Eye (tissue), 1 donor: ENCODE measurements at places on chromosomes 13 and 19.

DNA sequence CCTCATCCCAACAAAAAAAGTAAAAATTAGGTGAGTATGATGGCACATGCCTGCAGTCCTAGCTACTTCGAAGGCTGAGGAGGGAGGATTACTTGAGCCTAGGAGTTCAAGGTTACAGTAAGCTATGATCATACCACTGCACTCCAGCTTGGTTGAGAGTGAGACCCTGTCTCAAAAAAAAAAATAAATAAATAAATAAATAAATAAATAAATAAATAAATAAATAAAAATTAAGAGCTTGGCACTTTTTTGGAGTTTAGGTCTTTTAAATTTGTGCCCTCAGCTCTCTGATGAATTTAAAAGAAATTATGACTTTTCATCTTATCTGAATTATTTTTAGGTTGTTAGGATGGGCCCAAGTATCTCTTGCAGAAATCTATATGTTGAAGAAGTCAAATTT, 8.9 kb downstream of the ZNF420 start:
- no peak for DNase-seq

GRCh38 chr19:43747557-43748204, 7.1 kb downstream of the SMG9 start:
- no peak for DNase-seq

- DNase-seq, result no peak
Measured at GRCh38 chr19:10111405-10111811, at the start of gene P2RY11. TSS of gene P2RY11 (plus strand) at chr19:10111693. CDS start at chr19:10111722, 29 bp downstream.

DNA sequence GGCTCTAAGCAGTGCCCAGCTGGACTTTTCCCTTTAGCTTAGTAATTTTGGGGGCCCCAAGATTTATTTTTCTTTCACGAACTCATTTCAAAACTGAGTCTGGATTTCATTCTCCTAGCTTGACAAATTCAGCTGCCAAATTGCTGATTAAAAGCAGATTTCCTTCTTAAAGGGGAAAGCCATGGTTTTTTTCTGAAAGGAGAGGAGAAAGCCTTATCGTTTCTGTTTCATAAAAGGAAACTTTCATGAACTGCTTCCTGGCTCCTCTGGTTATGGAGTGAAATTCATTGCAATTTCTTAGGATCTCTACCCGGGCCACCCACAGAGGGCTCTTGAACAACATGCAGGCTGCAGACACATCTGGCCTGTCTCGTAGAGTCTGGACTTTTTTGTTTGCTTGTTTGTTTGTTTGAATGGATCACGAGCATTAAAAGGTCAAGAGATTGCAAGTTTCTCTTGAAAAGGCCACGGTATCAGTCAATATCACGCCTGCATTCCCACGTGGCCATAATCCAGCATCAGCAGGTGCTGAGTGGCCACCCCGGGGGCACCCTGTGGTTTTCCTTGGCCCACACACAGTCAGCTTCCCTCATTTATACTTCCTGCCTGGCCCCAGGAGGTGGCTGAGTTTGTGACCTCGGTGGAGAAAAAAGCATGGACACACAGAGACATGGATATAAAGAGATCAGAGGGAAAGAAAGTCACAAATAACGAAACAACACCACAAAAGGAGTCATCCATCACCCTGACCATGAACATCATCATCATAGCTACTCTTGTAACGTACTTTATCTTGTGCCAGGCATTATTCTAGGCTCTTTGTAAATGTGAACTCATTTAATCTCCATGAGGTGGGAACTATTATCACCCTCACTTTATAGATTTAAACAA, 10.5 kb upstream of the KLK4 start:
- peak; percentile 82 for DNase-seq

DNA sequence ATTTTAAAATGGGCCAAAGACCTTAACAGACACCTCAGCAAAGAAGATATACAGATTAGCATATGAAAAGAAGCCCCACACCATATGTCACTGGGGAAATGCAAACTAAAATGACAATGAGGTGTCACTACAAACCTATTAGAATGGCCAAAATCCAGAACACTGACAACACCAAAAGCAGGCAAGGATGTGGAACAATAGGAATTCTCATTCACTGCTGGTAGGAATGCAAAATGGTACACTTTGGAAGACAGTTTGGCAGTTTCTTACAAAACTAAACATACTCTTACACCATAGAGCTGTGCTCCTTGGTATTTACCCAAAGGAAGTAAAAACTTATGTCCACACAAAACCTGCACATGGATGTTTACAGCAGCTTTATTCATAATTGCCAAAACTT, 23.1 kb downstream of the ELF1 start:
- no peak for DNase-seq

GRCh38 chr19:17105556-17105955, 30.0 kb downstream of the MYO9B start:
- DNase-seq, result no peak
